Fibroblast of skin of back (primary cell): ENCODE measurements at places on chromosomes 3 and 15.

- DNase-seq = no peak
These were observed 11.0 kb downstream of the FGD5 start for GRCh38 chr3:14829811-14830210.

DNA sequence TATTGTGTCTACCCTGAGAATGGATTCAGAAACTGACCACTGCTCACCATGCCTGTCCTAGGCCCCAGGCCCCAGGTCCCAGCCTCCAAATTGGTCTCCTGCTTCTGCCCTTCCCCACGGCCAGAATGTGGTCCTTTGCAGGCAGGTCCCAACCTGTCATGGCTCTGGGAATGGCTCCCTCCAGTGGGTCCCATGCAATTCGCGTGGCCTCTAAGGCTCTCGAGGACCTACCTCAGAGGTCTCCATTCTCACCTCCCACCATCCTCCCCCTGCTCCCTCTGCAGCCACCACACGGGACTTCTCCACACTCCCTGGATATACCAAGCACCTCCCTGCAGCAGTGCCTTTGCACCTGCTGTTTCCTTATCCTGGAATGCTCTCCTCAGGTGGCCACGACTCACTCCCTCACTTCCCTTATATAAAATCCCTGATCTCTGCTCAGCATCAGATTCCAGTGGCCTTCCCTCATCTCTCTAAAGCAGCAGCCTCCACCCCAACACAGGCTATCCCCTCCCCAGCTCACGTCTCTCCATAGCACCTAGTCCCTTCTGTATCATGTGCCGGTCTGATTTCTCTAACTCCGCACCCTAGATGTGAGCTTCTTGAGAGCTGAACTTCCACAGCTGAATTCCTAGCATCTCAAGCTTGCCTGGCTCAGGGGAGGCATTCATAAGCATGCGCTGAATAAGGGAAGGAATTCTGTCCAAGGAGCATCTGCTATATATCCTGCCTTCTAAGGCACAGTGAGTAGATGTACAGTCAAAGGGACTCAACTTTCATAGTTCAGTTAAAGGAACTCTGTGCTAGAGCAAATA, 56.9 kb downstream of the ARRDC4 start:
- DNase-seq = no peak

- no peak for DNase-seq
These were observed at the start of gene PARP15 for GRCh38 chr3:122577409-122578031. TSS of gene PARP15 (plus strand) at chr3:122577650. CDS start at chr3:122577668, 18 bp downstream.

DNA sequence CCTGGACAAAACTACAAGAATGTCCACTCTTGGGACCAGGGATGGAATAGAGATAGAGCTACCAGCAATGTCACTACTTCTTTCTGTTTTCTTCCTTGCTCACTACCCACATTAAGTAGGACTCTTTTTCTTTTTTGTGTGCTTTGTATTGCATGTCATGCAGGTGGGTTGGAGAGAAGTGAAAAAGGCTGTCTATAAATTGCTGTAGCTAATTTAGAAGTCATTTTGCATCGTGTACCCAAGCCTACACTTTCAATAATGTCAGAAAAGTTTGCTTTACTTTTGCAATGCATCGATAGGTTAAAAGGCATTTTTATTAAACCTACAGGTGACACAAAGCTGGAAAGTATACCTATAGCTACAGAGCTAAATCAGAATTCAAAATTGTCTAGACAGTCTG, 58.9 kb downstream of the GTF2E1 start:
- DNase-seq = no peak

DNA sequence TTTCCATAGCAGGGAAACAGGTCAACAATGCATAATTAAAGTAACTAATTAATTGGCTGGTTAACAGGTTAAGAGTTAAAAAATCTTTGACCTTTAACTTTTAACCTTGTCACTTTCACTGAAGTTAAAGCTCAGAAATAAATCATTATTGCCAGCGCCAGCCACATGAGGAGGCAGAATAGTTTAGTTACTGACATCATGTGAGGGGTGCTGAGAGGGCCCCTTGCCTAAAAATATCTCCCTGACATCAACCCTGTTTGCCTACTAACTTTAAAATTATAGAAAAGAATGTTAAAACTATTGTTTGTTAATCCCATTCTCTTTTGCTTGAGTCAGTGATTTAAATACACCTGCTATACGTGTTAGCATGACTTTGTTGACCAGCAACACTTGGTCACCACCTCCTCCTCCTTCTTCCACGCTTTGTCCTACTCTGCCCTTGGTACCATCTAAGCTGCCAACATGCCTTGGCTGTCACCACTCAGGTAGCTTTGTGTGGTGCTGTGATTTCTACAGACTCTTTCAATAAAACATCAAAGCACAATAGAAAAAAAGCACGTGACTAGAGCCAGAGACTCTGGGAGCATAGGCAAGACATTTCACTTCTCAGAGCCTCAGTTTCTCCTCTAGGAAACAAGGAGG, 2.7 kb downstream of the FBXO40 start:
- DNase-seq = no peak

GRCh38 chr3:46932455-46933225, 43.9 kb downstream of the CCDC12 start:
- no peak for DNase-seq

- DNase-seq = peak; percentile 81
These were observed at the start of gene JMJD7 for GRCh38 chr15:41827880-41828806. TSS of gene JMJD7 (plus strand) at chr15:41828092. CDS start at chr15:41828125, 33 bp downstream.

DNA sequence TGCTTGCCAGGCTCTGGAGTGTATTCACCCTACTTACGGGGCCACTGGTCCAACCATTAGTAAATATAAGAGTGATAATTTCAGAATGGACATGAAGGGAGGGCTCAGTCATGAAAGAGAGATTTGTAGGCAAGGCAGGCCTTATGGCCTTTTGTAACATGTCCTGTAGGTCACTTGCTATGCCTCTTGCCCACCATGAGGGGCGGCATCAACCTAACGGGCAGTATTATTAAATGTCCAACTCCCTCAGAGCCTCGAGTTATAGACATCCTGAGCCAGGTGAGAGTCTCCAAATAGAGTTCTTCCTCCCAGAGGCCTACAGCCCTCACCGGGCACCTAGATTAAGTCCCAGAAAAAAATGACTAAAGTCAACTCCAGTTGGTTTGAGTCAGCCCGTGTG, 30.2 kb downstream of the ONECUT1 start:
- no peak for DNase-seq

DNA sequence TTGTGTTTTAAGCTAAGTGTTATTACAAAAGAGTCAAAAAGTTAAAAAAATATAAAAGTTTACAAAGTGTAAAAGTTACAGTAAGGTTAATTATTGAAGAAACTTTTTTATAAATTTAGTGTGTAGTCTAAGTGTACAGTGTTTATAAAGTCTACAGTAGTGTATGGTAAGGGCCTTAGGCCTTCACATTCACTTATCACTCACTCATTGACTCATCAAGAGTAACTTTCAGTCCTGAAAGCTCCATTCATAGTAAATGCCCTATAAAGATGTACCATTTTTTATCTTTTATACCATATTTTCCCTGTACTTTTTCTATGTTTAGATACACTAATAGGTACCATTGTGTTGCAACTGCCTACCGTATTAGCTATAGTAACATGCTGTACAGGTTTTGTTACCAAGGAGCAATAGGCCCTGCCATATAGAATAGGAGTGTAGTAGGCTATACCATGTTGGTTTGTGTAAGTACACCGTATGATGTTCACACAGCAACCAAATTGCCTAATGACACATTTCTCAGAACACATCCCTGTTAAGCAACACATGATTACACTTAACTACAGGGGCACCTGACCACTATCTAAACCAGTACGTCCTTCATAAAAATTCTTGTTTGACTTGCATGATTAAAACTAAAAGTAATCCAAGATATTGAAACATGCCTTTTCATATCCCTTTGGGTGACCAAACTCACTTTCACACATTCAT, 17.2 kb downstream of the RAD18 start:
- DNase-seq = no peak

DNA sequence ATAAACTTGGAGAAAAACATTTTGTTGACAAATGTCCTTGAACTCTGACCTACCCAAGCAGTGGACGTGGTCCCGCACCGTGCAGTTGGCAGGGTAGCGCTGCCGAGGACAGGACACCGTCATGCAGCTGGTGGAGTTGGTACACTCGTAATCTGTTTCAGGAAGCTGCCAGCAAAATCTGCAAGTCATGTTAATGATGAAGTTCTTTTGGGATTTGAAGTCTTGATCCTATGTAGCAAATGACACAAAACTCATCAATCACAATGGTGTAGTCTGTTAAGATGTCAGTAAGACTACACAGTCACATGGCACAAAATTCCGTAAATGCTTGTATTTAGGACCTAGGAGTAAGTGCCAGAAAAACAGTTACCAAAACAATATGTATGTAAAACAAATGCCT, 5.5 kb downstream of the TM2D3 start:
- peak; percentile 21 for DNase-seq

- peak; percentile 7 for DNase-seq
These were observed 79.3 kb upstream of the SKOR1 start for GRCh38 chr15:67746022-67746421.

DNA sequence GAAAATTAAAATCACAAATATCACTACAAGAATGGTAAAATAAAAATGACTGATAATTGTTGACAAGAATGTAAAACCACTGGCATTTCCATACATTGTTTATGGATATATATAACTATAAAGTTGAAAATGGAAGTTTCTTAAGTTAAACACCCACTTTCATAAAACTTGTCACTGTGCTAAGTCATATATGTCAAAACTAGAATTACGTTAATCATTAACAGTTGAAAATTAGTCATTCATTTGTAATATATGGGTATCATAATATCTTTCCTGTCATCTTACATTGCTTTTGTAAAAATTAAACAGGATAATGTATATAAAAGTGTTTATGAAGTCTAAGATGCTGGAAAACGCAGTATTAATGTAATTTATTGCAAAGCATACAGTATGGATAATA, 1398.6 kb upstream of the ALCAM start:
- DNase-seq = no peak

DNA sequence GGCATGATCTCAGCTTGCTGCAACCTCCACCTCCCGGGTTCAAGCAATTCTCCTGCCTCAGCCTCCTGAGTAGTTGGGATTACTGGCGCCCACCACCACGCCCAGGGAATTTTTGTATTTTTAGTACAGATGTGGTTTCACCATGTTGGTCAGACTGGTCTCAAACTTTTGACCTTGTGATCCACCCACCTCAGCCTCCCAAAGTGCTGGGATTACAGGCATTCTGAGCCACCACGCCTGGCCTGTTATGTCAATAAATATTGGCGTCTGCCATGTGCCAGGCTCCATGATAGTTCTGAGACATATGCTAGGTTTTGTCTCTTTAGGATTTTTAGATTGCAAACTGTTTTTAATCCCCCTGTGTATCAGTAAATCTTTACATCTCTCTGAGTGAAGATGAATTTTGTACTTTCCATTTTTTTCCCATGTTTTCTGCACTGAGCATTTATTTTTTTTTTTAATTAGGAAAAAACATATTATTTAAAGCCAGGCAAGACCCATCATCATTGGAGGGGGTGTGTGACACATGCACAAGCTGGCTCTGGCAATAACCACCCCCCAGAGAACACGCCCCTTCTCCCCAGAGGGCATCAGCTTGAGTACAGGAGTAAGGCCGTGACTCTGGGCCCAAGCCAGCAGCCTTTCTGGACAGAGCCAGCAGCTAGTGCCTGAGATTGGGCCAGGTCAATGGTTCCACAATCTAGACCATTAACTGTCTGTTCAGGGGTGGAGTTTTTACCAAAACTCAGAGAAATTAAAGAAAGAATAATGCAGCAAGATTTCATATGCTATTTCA, 51.0 kb upstream of the ATP1B3 start:
- DNase-seq = no peak

DNA sequence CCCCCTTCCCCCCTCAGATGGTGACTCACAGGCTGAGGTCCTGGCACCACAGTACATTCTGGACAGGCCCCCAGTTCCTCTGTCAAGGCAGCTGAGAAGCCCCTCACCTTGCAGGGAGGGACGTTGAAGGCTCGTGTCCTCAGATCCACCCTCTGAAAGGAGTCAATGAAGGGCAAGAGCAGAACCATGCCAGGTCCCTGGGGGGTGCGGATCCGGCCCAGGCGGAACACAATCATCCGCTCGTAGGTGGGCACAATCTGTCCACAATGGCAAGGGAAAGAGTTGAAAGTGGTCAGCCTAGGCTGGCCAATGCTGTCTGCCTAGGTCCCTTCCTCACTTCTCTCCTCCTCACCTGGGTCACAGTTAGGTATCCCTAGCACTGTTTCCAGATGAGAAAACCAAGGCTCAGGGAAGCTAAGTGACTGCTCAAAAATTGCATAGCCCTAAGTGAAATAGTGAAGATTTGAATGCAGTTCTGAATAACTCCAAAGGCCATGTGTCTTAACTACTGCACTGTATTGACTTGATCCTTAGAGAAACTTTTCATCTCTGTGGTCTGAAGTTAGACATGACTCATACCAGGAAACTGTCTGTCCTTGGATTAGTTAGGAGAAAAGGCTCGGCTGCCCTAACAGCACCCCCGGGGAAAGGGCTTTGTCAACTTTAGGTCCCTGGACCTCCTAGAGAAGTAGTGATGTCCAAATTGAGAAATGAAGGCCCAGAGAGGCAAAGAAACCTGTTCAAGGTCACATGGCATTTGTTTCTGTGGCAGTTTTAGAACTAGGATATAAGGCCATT, 2.9 kb downstream of the STOML1 start:
- peak; percentile 90 for DNase-seq

- DNase-seq = no peak
These were observed 20.6 kb upstream of the TRANK1 start for GRCh38 chr3:36965440-36965839.

DNA sequence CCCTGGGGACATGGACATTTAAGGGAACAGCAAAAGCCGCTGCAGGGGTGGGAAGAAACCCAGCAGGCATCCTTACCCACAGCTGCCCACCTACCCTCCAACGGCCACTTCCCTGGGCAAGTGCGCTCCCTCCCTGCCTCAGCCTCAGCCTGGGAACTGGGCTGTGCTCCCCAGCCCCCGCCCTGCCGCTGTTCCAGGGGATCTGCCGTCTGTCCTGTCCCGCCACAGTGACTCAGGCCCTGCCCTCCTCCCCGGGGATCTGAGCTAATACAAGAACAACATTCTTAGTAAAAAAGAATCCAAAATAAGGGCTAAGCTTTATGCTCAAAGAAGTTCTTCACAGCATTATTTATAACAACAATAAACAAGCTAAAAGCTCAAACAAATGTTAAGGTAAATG, 7.4 kb upstream of the IQSEC1 start:
- DNase-seq = peak; percentile 84

GRCh38 chr15:63904042-63904441, 70.3 kb upstream of the HERC1 start:
- no peak for DNase-seq

- DNase-seq = no peak
These were observed 199.3 kb upstream of the TBC1D5 start for GRCh38 chr3:17941766-17942165.

DNA sequence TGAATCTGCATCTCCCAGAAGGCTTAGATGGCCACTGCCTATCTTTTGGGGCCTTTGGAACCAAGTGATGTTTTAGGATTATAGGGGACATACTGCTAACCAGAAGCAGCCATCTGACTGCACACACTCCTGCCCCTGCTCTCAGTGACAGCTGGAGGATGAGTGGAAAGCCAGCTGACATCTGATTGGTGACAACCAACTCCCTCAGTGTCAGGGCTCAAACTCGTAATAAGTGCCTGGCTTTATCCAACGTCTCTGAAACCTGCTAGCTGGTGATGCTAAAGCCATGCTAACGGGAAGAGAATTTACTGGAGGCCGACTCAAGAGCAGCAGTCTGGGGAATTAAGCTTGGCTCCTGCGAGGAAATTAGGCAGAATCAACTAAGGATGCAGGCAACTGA, 35.1 kb downstream of the KY start:
- DNase-seq = no peak
